GM12878 (cell line): ENCODE measurements at places on chromosomes 1 and 21. TPM values are rescaled to one million over a fixed set of nuclear protein-coding genes. Genes with fewer than 3 reads are reported as not detected.

GRCh38 chr1:208048904-208049303, 138.0 kb upstream of the CD34 start:
- no peak overlapping the region for H3K4me3 ChIP-seq
- H3K36me3 ChIP-seq, result no peaks in the 10 kb centered on the region
- H3K4me1 ChIP-seq, result no peaks in the 10 kb centered on the region
- DNase-seq, result no peak
- H3K27ac ChIP-seq, result no peak overlapping the region

GRCh38 chr1:24932725-24933294, 2.7 kb upstream of the RUNX3 start:
- no peak overlapping the region; the same call in 1 of the 2 replicates for H3K4me3 ChIP-seq
- no peak overlapping the region for H3K27ac ChIP-seq
- peaks cover 47% of the 10 kb centered on the region for H3K4me1 ChIP-seq

DNA sequence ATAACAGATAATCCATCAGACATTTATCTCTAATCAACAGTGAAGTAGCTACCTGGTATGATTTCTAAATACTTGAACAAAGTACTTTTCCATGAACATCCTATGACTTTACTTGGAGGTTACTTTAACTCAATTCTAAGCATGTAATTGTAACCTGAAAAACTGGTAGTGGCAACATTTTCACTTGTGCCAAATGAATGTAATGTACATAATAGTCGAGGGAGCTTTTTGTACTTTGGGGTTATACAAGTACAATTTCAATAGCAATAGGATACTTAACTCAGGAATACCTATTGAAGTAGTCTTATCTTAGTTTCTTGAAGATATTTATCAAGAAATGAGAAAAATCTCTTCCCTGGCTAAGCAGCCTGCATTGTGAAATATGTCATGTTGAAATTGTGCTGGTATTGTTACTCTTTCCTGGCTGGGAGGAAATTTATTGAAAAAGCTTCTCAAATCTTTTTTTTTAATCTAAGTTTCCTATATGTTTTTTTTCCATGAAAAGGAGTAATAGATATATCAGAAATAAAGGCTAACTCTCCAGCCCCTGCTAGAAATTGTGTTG, 33.7 kb upstream of the CACYBP start:
- H3K27me3 ChIP-seq, result no peaks in the 10 kb centered on the region
- no peak for DNase-seq
- peaks cover 34% of the 10 kb centered on the region for H3K4me1 ChIP-seq
- no peaks in the 10 kb centered on the region for H3K36me3 ChIP-seq
- H3K4me3 ChIP-seq, result no peak overlapping the region

GRCh38 chr21:19049567-19049966, 646.0 kb upstream of the TMPRSS15 start:
- no peak overlapping the region for H3K27ac ChIP-seq
- DNase-seq, result no peak
- H3K4me3 ChIP-seq, result no peak overlapping the region
- no peaks in the 10 kb centered on the region for H3K36me3 ChIP-seq
- no peaks in the 10 kb centered on the region for H3K27me3 ChIP-seq

GRCh38 chr1:244234009-244234643, 183.0 kb downstream of the ZBTB18 start:
- no peaks in the 10 kb centered on the region for H3K36me3 ChIP-seq
- peaks cover under 1% of the 10 kb centered on the region for H3K4me1 ChIP-seq
- H3K27ac ChIP-seq, result no peak overlapping the region
- no peaks in the 10 kb centered on the region; the same call in 1 of the 2 replicates for H3K27me3 ChIP-seq

GRCh38 chr1:145977486-145978470, 13.3 kb downstream of the POLR3GL start:
- H3K4me1 ChIP-seq, result peaks cover 46% of the 10 kb centered on the region
- no peak overlapping the region for H3K4me3 ChIP-seq
- peak overlapping the region; percentile 99 for H3K27ac ChIP-seq
- no peaks in the 10 kb centered on the region for H3K36me3 ChIP-seq

GRCh38 chr1:6338695-6339094, 54.9 kb downstream of the ACOT7 start:
- H3K27ac ChIP-seq, result no peak overlapping the region
- H3K36me3 ChIP-seq, result no peaks in the 10 kb centered on the region; the same call in none of the 2 replicates
- no peaks in the 10 kb centered on the region for H3K4me1 ChIP-seq
- no peak overlapping the region for H3K4me3 ChIP-seq

DNA sequence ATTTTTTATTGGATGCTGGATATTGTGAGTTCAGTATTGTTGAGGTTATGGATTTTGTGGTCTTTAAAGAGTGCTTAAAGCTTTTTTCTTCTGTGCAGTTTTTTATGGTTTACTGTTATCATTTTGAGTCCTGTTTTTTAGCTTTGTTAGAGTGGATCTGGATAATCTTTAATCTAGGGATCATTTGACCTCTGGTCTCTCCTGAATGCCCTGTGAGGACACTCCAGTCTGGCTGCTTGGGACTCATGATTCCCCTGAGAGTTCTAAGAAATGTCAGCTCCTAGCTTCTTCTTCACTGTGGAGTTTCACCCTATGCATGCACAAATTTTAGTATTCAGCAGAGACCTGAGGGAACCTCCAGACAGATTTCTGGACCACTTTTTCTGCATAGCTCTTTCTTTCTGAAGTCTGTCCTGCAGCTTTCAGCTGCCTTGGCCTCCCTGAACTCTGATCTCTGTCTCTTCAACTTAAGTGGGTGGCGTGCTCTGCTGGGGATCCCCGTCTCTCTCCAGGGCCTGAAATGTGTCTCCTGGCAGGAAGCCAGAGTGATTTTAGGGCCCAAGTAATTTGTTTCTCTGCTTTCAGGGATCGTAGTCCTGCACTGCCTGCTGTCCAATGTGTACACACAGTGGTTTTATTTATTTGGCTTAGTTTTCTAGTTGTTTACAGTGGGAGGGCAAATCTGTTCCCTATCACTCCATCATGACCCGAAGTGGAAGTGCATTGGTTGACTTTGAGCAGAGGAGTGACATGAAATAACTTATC, 14.7 kb downstream of the PEX14 start:
- no peak for DNase-seq
- H3K4me1 ChIP-seq, result peaks cover 2% of the 10 kb centered on the region; the same call in 1 of the 2 replicates
- H3K27me3 ChIP-seq, result no peaks in the 10 kb centered on the region
- no peak overlapping the region for H3K27ac ChIP-seq

The SELL gene
- 43.6 and 55.2 TPM in 2 replicates for total RNA-seq

The APCS gene
- 0.23 and 0.45 TPM in 2 replicates for total RNA-seq

The SEC22B gene
- total RNA-seq, result 21.0 and 21.7 TPM in 2 replicates

The DIO1 gene
- total RNA-seq, result not detected in 2 replicates

The PLA2G2C gene
- not detected in 2 replicates for total RNA-seq

The OR2T35 gene
- total RNA-seq, result 0.49 and 0.66 TPM in 2 replicates
